Right hindlimb (tissue), 1 donor: ENCODE measurements at places on chromosomes 11 and 22.
A peak's percentile ranks its signal among the peaks of the same experiment; 100 is the strongest.

GRCh38 chr22:45896964-45897538 is 79.9 kb downstream of the WNT7B start:
- DNase-seq: peak; percentile 14

- no peak for DNase-seq
These were observed 144.5 kb downstream of the CCDC34 start for GRCh38 chr11:27218421-27219038.

DNA sequence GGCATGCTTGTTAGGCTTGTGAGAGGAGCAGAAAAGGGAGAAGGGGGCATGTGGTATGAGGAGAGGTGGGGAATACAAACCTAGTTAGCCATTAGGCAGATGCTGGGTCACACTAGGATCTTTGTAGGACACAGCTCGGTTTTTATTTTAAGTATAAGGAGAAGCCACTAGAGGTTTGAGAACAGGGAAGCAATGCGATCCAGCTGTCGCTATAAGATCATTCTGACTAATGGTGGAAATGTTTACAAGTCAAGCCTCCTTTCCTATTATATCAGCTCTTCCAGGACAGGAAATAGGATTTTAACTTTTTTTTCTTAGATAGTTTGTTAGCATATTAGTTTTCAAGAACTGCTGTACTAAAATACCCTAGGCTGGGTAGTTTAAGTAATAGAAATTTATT is 609.9 kb downstream of the INSC start:
- no peak for DNase-seq

- DNase-seq: peak; percentile 44
These were observed 38.2 kb upstream of the WEE1 start for GRCh38 chr11:9535189-9535781.

DNA sequence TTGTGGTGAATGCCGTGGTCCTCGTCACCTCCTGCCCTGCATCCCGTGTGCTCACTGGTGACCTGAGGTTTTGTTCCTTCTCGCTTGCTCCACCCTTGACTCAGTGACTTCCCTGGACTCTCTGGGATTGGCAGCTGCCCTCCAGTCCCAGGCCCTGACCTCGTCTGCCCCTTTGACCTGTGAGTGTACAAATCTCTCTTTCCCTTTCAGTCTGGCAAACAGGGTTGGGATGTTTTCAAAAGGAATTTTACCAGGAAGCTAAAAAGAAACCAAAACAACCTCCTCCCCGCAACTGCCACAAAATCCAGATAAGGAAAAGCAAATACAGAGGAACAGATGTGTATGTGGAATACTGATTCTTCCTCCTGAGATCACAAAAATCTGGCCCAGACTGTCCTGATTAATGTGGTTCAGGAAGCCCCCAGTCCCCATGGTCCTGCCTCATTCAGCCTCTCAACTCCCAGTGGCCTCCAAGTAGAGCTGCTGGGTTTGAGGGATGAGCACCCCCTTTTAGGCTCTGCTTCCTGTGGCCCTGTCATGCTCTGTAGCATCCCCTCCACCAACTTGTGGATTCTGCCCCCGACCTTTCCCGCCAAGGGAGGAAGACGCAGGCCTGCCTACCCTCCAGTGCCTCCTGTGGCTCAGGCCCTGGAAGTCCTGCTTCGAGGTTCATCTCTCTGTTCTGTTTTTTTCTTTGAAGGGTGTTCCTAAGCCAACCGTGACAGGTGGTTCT is 15.2 kb downstream of the ROBO4 start:
- no peak for DNase-seq

- DNase-seq: no peak
These were observed 28.1 kb downstream of the AMPD3 start for GRCh38 chr11:10483174-10483573.

- DNase-seq: no peak
These were observed 14.4 kb upstream of the OOSP1 start for GRCh38 chr11:59923813-59924212.

- no peak for DNase-seq
These were observed 91.3 kb downstream of the ZC3H12C start for GRCh38 chr11:110184456-110184855.

- no peak for DNase-seq
These were observed 11.3 kb upstream of the ADORA2A start for GRCh38 chr22:24416095-24416494.

- DNase-seq: peak; percentile 35
These were observed 504.6 kb upstream of the B3GAT1 start for GRCh38 chr11:134916421-134917213.
